T-helper 2 cell (primary cell): ENCODE measurements at places on chromosomes 12 and 14.

- no peak for DNase-seq
Measured at GRCh38 chr14:97177635-97178034, 380.5 kb downstream of the VRK1 start.

DNA sequence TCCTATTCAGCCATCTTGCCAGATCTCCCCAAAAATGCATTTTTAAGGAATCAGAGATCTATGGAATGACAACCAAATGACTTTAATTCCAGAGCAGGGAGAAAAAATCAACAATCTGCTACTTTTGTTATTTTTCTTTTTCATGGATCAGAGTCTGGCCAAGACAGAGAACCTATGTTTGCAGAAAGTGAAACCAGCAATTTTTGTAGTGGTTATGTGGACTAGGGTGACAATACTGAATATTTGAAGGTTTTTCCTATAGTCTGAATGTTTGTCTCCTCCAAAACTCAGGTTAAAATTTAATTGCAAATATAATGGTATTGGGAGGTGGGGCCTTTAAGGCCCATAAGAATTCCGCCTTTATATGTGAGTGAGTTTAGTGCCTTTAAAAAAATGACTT lies 30.9 kb downstream of the KLRK1 start:
- DNase-seq = no peak

GRCh38 chr12:63038713-63039100 lies 103.8 kb upstream of the PPM1H start:
- DNase-seq = no peak

DNA sequence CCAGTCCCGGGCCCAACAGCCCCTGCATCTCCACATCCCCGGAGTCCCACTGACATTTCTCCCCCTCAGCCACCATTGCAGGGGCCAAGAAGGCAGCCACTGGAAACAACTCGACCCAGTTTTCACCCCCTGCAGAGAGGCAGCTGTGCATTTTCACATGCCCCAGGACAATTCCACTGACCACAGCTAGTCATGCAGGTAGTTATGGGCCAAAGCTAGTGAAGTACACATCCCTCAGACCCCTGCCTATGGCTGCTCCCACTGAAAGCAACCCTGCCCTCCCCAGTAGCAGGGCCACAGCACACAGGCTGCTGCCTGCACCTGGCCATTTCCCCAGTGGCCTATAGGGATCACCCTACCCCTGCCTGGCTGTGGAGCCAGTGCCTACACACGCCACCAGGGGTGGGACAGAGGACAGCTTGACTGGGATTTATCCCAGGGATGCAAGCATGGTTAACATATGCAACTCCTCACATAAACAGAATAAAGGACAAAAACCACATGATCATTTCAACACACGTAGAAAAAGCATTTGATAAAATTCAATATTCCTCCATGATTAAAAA lies 154.0 kb downstream of the NDUFA12 start:
- DNase-seq = no peak

- no peak for DNase-seq
Measured at GRCh38 chr14:23751616-23752015, 115.5 kb downstream of the DHRS2 start.

DNA sequence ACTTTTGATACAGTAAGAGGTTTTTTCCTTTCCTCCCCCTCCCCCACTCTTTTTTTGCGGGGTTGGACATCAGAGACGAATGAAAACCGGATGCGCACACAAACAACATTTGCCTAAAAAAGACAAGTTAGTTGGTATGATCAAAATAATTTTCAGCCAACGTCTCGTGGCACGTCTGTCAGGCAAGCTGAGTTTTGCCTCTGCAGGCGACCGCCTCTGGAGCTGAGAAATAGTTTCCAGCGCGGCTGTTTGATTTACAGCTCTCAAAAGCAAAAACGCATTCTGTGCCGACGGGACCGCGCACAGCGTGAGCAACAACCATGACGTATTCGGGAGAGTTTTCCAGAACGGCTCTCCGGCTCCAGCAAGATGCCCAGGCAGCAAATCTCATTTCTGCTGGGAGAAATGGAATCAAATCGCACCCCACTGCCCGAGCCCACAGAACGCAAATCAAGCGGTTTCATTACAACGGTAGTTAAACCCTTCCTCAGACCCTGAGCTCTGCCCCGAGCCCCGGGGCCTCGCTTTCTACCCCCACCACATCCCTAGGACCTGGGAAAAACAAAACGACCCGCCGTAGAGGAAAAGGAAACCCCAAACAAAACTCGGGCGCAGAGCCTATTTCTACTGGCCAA lies 14.2 kb upstream of the CALM1 start:
- peak; percentile 57 for DNase-seq

DNA sequence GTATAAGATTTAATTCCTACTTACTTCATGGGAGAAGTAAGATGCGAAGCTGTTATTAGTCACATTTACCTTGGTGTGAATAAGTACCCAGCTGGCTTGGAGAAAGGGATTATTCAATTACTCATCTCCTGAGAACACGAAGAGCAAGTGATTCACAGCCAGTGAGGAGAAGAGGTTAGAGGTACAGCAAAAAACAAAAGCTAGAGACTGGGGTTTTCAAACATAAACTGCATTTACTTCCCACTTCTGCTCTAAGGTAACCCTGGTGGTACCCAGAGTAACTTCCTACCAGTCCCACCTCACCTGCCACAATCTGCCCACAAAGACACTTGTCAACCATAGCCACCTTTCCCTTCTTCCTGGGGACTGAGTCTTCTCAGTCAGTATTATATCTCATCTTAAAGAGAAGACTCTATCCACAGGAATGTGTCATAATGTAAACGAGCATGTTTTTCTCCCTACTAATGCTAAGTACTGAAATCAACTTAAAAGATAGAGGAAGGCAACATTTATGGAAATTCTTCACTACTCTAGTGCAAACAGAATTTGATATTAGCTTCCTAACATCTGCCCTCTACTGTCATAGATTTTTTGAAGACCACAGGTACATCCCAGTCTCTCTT lies 6.0 kb upstream of the IL22 start:
- peak; percentile 28 for DNase-seq

- no peak for DNase-seq
Measured at GRCh38 chr12:112676507-112676906, 115.0 kb upstream of the RPH3A start.

- no peak for DNase-seq
Measured at GRCh38 chr12:40622246-40622838, 69.9 kb upstream of the CNTN1 start.
